Smooth muscle cell of bladder (primary cell): ENCODE measurements at places on chromosomes 7 and 10. TPM values are rescaled to one million over a fixed set of nuclear protein-coding genes. Genes with fewer than 3 reads are reported as not detected.

The POR gene
- 88.9 and 117 TPM in 2 replicates for total RNA-seq

The NUTM2A gene
- 0.28 and 0.37 TPM in 2 replicates for total RNA-seq

The TAS2R5 gene
- total RNA-seq: 0.57 and 0.92 TPM in 2 replicates

The CELF2 gene
- 4.0 and 6.5 TPM in 2 replicates for total RNA-seq

The OR6B1 gene
- total RNA-seq: not detected in 2 replicates

The ADAM8 gene
- 0.71 and 1.3 TPM in 2 replicates for total RNA-seq

The SORBS1 gene
- 0.57 and 1.5 TPM in 2 replicates for total RNA-seq

The LANCL2 gene
- 16.1 and 17.2 TPM in 2 replicates for total RNA-seq

The PHF14 gene
- 27.8 and 29.6 TPM in 2 replicates for total RNA-seq

The AKAP9 gene
- 35.8 and 43.0 TPM in 2 replicates for total RNA-seq

The GDF10 gene
- 0.14 and 1.2 TPM in 2 replicates for total RNA-seq

The DMBT1 gene
- under 0.01 and 0.09 TPM in 2 replicates for total RNA-seq

The NPFFR1 gene
- under 0.01 TPM in 1 of 2 replicates, not detected in the other for total RNA-seq

The GHRHR gene
- total RNA-seq: not detected in 2 replicates

The HTR5A gene
- total RNA-seq: not detected in 2 replicates

The PTN gene
- total RNA-seq: 27.8 and 36.4 TPM in 2 replicates

The PRKG1 gene
- 29.3 and 32.7 TPM in 2 replicates for total RNA-seq

The BTBD16 gene
- under 0.01 TPM in 1 of 2 replicates, not detected in the other for total RNA-seq

The ZNF32 gene
- total RNA-seq: 35.8 and 37.7 TPM in 2 replicates

The WDR86 gene
- total RNA-seq: 3.1 and 7.1 TPM in 2 replicates

The MMD2 gene
- not detected in 2 replicates for total RNA-seq

The CDNF gene
- total RNA-seq: 1.1 and 2.2 TPM in 2 replicates

The ACTL6B gene
- not detected in 2 replicates for total RNA-seq

The KCNMA1 gene
- total RNA-seq: 19.9 and 30.9 TPM in 2 replicates

The PYROXD2 gene
- total RNA-seq: 14.5 and 29.5 TPM in 2 replicates

The PIP gene
- not detected in 2 replicates for total RNA-seq

The HYAL4 gene
- not detected in 2 replicates for total RNA-seq

The VAX1 gene
- total RNA-seq: not detected in 2 replicates

The C10orf67 gene
- 0.14 TPM in 1 of 2 replicates, not detected in the other for total RNA-seq

The NACAD gene
- 0.71 and 0.83 TPM in 2 replicates for total RNA-seq

The ASIC3 gene
- total RNA-seq: 0.14 and 0.37 TPM in 2 replicates
